ENCODE measurements at places on chromosomes 11 and 22.

- DNase-seq = no peak
Observed at GRCh38 chr11:34052608-34053160, 1.2 kb downstream of the CAPRIN1 start.

DNA sequence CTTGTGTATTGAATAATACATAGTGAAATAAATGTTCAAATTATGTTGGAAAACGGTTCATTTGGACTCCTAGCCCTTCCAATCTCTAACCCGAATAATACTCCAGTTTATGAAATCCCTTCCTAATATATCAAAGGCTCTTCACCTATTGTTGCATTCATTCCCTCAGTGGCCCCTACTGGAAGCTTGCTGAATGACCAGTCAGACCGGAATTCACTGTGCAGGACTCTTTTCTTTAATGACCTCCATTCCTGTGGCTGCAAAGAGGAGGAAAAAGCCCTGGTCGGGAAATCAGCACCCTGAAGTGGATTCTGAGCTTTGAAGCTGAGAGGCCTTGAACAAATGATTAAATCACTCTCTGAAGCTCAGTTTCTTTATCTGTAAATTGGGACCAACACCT, 19.1 kb upstream of the RCN1 start:
- DNase-seq = no peak

- DNase-seq = no peak
Observed at GRCh38 chr22:39383841-39384625, 15.5 kb upstream of the TAB1 start.

DNA sequence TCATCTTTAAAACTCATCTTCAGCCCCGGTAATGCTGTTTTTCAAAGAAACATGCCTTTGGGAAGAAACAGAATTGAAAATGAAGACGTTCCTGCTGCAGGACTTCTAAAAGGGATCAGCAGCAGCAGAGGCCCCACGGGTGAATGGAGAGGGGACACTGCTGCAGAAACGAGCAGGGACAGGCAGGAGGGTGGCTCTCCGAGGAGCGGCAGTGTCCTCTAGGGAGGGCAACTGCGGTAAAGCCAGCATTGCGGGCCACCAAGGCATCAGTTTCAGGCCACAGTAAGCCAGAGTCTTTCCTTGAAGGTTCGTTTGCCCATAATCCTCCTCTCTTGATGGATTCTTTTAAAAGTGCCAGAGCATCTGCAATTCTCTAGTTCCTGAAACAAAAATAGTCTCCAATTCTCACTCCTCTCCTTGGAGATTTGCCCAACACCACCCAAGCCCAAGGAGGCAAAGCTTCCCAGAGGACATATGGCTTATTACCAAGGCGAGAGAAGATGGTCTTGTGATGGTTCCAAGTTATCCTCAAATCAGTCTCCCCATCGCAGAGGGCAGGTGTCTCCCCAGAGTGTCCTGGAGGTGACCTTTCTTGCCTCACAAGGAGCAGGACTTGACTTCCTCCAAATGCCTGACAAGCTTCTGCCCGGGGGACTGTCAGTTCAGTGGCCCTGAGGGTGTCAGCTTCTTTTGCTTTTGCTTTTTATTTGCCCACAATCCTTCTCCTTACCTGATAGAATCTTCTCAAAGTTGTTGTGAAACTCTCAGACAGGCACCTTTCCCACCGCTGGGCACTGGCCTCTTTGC, 341.1 kb upstream of the B3GAT1 start:
- no peak for DNase-seq

DNA sequence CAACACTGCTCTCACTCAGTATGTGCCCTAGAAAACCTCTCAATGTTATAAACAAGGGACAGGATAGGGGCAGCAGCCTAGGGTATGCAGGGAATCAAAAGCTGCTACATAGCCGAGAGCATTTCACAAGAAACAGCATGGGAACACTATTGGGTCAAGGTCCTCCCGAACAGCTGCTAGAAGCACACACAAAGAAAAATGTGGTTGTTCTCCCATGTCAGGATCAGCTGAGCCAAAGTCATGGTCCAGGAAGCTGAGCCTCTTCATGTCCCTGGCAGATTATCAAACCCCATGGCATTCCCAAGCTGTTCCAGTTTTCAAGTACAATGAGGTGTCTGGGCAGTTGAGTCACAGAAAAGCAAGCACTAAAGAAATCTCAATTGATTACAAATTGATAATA, 21.0 kb upstream of the GDPD4 start:
- DNase-seq = peak; percentile 4

GRCh38 chr11:131354251-131354701, 16.1 kb upstream of the NTM start:
- peak; percentile 32 for DNase-seq

All from C1 segment of cervical spinal cord (tissue), 14 donors.